ENCODE measurements at places on chromosomes 12 and 14.

- no peak for DNase-seq
These were observed 325.7 kb downstream of the NELL2 start for GRCh38 chr12:44550377-44550776.

GRCh38 chr14:99127651-99128167, 144.3 kb downstream of the BCL11B start:
- DNase-seq: no peak

- DNase-seq: peak; percentile 93
These were observed 8.4 kb downstream of the ADSS1 start for GRCh38 chr14:104732355-104732804.

DNA sequence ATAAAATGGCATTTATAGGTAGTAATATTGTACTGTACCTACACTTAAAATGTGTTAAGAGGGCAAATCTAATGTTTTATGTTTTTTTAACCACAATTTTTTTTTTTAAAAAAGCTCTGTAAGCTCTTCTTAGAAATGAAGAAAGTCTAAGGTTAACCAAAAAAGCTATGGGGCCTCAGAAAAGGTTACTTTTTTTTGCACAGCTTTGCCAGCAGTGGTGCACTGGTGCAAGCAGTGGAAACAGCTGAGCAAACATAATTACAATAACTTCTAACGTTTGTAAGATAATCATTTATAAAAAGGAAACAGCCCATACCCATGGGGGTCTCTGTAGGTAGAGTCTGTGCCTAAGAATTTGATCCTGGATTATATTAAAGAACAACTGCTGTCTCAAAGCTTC, 85.1 kb upstream of the NID2 start:
- no peak for DNase-seq

DNA sequence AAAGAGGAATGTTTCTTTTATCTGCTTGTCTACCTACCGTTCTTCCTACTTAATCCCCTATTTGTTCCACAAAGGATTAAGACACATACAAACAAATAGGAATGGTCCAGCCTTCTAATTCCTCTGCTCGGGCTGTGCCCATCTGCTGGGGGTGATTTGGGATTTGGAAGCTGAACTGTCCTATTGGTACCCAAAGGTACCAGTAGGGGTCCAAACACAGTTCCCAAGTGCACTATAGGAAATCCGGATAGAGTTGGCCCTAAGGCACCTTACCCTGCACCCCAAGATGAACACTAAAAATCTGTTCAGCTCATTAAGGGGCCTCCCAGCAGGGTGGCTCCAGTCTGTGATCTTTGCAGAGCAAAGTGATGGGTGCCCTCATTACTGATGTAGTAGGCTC, 566.9 kb downstream of the NRXN3 start:
- no peak for DNase-seq

DNA sequence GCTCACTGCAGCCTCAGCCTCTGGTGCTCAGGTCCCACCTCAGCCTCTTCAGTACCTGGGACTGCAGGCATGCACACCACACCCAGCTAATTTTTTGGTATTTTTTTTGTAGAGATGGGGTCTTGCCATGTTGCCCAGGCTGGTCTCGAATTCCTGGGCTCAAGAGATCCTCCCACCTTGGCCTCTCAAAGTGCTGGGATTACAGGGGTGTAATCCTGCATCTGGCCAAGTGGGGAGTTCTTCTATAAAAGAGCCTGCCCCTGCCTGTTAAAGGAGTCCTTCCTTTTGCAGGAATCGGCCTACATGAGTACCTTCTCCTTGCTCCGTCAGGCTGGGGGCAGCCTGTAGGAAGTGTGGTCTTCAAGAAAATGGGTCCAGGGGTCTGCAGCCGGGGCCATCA, 54.1 kb upstream of the RASSF3 start:
- DNase-seq: no peak

GRCh38 chr14:51977075-51977474, 12.3 kb upstream of the RTRAF start:
- DNase-seq: no peak

- no peak for DNase-seq
These were observed 5.4 kb downstream of the KCNH5 start for GRCh38 chr14:63039866-63040265.

- no peak for DNase-seq
These were observed 59.0 kb downstream of the FAR2 start for GRCh38 chr12:29208060-29208459.

- DNase-seq: no peak
These were observed 133.6 kb downstream of the FGD4 start for GRCh38 chr12:32532951-32533350.

DNA sequence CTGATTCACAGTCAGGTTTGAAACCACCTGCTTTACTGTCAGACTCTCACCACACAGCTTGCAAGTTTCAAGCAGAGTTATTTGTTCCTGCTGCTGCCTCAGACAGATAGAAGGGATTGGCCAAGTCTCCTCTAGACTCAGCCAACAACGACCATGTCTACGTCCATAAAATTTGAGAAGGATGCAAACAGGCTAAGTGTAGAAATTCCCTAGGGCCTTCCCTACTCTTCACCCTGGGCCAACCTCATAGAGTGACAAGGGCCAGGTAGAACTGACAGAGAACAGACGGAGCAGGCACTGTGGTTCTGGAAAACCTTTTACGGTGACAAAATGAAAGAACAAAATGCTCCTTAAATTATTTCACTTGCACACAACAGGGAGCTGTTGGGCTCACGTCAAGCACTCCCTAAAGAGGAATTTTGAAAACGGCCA, 39.5 kb downstream of the CLIP1 start:
- no peak for DNase-seq

- DNase-seq: no peak
These were observed 388.1 kb upstream of the TMPO start for GRCh38 chr12:98127336-98127679.

- no peak for DNase-seq
These were observed 317.0 kb upstream of the TMTC1 start for GRCh38 chr12:30100741-30101140.

DNA sequence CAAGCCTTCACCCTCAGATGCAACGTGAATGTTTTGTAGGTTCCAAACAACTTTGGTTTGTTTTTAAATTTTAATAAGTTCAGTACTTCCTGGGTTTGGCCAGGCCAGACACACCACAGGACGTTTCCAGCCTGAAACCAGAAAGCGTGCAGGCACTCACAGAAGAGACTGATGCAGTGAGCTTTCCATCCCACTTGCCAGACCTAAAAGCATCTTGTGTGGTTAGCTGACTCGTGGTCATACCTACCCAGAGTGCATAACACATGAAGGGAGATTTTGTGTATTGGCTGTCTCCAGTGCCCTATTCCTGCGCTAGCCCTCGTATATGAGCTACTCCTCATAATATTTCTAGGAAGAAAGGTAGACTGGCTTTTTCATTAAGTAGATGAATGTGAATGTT, 297.3 kb upstream of the FAR2 start:
- DNase-seq: no peak

- no peak for DNase-seq
These were observed 458.4 kb upstream of the RGS6 start for GRCh38 chr14:71473843-71474242.

GRCh38 chr12:21429994-21430393, 7.5 kb upstream of the PYROXD1 start:
- DNase-seq: no peak

GRCh38 chr12:72282721-72283120, 10.6 kb downstream of the TRHDE start:
- DNase-seq: no peak

DNA sequence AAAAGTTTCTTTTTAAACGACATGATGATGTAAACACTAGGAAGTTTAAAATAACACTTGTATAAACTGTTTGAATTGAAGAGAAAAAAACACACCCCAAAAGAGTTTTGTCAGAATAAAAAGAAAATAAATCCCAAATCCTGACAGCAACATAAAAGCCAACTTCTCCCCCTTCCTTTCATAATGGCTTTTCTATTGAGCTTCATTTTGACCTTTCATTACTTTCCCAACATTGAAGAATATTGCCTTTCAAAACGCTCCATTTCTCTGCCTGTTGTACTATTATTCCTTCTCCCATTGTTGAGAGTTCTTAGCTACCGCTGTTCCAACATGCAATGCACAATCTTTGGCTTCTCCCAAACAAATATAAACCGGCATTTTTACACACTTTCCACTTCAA, 448.5 kb downstream of the BCAT1 start:
- no peak for DNase-seq

DNA sequence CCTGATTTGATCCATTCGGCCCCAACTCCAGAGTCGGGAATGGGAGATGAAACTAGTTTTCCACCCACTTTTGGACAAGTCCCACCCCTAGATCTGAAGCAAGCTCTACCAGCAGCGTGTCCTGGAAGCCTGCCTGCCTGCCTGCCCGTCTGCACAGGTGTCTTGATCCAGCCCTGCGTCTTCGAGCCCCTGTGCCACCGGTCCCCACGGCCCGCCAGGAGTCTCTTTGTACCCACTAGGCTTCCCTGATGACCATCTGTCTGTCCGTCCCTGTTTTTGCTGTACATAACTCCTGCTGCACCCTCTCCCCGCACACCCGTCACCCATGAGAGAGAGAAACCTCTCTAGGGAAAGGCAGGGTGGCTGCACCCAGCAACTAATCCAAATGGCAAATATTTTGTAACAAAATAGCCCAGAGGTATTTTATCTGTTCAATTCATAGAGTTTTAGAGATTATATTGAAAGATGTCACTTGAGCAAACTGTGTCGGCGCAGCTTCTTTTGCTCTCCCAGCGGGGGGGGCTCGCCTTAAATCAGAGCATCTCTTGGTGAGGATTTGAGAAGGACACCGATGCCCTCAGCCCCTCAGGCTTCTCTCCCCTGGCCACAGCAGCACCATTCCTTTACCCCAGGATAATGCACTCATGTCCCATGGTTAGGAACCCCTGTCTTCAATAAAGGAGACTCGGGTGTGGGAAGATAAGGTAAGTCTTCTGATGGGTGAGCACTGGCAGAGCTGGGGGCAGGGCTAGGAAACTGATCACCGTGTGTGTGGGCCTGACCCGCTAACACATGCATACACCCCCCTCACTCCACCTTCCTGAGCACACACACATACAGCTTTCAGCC, 35.8 kb downstream of the SLC6A12 start:
- DNase-seq: no peak

DNA sequence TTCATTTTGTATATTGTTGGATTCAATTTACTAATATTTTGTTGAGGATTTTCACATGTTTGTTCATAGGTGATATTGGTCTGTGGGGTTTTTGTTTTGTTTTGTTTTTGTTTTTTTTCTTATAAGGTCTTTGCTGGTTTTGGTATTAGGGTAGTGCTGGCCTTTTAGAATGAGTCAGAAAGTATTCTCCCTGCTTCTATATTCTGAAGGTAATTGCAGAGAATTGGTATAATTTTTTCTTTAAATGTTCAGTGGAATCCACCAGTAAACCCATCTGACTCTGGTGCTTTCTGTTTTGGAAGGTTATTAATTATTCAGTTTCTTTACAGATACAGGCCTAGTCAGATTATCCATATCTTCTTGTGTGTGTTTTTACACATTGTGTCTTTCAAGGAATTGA, 8.9 kb downstream of the TOGARAM1 start:
- no peak for DNase-seq

DNA sequence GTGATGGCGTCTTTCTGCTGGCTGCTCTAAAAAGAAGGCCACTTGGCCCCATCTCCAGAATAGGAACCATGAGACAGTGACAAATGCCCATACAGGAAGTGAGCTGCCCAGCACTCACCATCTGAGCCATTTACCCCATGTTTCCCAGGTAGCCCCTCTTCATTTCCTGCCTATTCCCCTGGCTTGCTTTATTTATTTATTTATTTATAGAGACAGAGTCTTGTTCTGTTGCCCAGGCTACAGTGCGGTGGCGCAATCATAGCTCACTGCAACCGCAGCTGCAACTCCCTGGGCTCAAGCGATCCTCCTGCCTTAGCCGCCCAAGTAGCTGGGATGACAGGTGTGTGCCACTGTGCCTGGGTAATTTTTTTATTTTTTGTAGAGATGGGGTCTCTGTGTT, 71.2 kb downstream of the RIN3 start:
- no peak for DNase-seq

DNA sequence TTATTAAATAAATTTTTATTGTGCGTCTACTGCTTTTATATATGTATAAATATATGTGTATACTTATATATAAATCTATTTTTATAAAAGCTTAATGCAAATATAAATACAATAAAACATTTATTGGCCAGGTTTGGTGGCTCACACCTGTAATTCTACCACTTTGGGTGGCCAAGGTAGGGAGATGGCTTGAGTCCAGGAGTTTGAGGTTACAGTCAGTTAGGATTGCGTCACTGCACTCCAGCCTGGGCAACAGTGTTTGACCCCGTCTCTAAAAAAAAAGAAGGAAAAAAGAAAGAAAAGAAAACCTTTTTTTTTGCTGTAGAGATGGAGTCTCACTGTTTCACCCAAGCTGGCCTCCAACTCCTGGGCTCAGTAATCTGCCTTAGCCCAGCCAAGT, 20.9 kb downstream of the ACTR6 start:
- DNase-seq: peak; percentile 33

- DNase-seq: no peak
These were observed 408.1 kb upstream of the TMTC1 start for GRCh38 chr12:30191696-30192455.

DNA sequence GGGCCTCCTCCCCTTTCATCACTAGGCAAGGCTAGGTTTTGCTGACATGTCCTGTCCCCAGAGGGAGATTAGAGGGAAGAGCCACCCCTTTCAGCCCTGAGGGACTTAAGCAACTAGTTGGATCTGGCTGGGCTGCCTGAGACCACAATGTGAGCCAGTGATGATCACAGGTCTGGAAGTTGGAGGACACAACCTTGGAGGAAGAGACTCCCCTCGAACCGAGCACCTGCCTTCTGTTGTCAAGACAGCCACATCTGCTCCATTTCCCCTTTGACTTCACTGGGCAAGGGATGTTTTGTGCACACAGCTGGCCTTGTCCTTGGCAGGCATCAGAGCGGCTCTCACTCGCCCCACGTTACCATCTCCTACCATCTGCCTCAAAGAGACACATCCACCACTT, 31.4 kb downstream of the MVK start:
- DNase-seq: no peak

DNA sequence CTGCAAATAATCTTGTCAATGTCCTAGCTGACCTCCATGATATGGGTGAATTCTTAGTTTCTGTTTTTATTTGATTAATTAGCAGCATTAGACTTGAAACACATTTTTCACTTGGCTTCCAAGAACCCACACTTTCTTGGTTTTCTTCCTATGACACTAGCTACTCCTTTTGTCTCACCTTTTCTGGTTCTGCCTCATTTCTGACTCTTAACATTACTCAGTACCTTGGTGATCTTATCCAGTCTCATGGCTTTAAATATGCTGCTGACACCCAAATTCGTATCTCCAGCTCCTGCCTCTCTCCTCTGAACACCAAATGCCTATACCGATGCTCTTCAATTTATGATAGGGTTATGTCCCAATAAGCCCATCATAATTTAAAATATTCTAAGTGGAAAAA, 32.0 kb upstream of the SSTR1 start:
- no peak for DNase-seq

DNA sequence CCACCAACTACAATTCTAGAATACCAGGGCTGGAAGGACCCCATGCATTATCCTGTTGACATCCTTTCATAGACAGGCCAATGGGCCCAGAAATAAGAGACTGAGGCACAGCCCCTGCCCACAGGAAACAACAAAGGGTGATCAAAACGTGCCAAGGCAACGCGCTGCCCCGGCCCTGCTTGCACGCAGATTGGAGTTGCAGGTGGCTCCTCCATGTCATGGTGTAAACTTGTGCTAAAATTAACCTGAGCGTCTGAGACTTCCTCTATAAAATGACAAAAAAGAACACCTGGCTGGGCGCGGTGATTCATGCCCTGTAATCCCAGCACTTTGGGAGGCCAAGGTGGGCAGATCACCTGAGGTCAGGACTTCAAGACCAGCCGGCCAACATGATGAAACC, 30.1 kb downstream of the SPRING1 start:
- no peak for DNase-seq

GRCh38 chr12:93889516-93890212, 212.5 kb downstream of the CRADD start:
- no peak for DNase-seq

GRCh38 chr12:100995771-100996170, 201.2 kb downstream of the ANO4 start:
- no peak for DNase-seq

Measured in colonic mucosa (tissue), 4 donors.